ENCODE measurements at places on chromosomes 7 and 10. TPM values are rescaled to one million over a fixed set of nuclear protein-coding genes. Genes with fewer than 3 reads are reported as not detected.
A peak's percentile ranks its signal among the peaks of the same experiment; 100 is the strongest.

Gene PPP1R3C
- 12.6 TPM for total RNA-seq

Gene C1GALT1
- total RNA-seq, result 35.0 TPM

Gene GBX1
- not detected for total RNA-seq

Gene GNAI1
- total RNA-seq, result 19.3 TPM

Gene TACC2
- total RNA-seq, result 422 TPM

- DNase-seq, result no peak
Measured at GRCh38 chr10:27893358-27893954, 105.4 kb downstream of the ODAD2 start.

- DNase-seq, result peak; percentile 36
Measured at GRCh38 chr10:114281461-114281860, 42.4 kb downstream of the VWA2 start.

GRCh38 chr10:80772596-80772995 lies 234.9 kb downstream of the SH2D4B start:
- no peak for DNase-seq

- no peak for DNase-seq
Measured at GRCh38 chr10:92757711-92758104, 68.0 kb downstream of the HHEX start.

- no peak for DNase-seq
Measured at GRCh38 chr7:30303312-30304039, 19.1 kb downstream of the ZNRF2 start.

DNA sequence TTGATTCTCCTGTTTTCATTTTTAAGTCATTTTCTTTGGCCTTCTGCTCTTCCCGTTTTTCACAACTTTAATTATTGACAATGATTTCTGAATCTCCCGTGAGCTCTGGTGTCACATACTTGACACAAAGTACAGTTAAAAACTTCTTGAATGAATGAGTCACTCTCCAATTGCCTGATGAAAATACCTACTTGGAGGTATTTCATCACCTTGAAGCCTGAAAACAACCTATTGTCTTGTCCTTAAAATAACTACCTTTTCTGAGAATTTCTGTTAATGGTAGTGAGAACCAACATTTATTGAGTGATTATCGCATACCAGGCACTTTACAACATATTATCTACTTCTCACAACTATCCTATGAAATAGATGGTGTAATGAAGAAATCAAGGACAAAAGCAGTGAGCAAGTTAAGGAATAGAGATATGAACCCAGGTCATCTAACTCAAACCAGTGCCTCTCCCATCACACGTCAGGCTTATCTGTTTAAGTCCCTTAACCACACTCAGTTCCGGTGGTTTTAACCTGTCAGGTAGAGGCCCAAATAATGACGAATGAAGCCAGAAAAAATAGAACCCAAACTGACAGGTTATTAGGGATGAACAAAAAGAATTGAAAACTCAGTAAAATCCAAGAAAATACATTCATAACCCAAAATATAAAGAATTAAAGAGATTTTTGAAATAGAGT lies 11.6 kb downstream of the BET1 start:
- DNase-seq, result no peak

DNA sequence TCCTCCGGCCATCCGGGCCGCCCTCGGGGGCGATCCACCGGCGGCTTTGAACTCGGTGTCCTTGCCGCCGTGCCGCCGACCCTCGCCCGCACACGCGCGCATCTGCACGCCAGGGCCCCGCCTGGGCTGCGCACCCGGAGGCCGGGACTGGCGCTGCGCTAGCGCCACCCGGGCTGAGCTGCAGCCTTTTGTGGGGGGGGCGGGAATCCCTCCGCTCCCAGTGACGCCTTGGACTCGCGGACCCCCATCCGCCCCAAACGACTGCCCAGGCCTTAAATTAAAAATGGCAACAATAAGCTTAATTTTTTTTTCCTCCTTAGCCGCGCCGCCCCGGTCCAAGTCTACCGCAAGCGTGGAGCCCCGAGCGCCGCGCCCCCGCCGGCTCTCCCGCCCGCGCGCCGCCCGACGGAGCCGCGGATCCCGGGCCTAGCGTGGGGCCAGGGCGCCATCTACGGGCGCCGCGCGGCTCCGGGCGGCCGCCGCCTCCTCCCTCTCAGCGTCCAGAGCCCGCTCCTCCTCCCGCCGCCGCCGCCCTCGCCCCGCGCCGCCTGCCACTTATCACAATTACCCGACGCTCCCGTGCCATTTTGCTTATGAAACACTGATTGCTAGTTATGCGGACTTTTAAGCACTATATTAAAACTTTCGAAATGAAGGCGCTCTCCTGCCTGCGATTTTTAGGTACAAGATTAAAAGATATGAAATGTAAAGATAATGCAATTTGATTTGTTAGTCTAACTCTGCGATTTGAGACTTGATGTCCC lies 7.5 kb upstream of the EBF3 start:
- peak; percentile 37 for DNase-seq

GRCh38 chr7:123154231-123154860 lies 45.4 kb downstream of the SLC13A1 start:
- no peak for DNase-seq

GRCh38 chr7:30389791-30390190 lies 88.8 kb downstream of the NOD1 start:
- no peak for DNase-seq

DNA sequence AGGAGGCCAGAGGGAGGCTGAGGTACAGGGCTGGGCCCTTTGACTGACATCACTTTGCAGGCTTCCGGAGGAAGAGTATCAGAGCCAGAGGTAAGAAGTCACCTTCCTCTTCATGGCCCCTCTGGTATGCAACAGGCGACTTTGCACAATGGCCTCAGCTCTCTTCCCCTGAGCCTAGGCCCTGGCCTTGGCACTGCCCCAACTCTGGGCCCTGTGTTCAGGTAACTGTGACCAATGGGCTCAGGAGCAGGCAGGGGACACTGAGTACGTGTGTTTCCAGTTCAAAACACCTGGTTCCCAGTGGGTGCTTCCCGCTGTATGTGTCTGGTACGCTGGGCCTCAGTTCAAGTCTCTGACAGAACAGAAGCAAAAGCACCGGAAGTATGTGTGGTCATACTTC lies 12.1 kb upstream of the PAX2 start:
- DNase-seq, result no peak

GRCh38 chr7:55903985-55904759 lies 16.9 kb downstream of the ZNF713 start:
- no peak for DNase-seq

- no peak for DNase-seq
Measured at GRCh38 chr7:98049034-98049433, 57.6 kb upstream of the LMTK2 start.

DNA sequence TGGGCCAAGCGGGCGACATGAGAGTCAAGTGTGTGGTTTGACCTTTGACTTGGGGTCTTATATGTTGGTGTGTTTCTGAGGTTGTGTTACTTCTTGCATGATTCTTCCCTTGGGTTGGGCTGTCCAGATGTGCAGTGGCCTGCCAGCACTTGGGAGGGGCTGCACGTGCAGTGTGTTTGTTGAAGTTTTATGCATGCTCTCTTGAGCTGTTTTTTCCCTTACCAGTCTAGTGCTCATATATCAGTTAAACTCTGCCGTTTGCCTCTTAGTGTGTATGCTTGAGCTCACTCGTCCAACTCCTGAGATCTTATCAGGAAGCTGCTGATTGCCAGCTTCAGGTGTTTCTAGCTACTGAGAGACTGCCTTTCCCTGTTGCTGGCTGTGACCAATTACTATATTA lies 23.1 kb downstream of the SP4 start:
- no peak for DNase-seq

DNA sequence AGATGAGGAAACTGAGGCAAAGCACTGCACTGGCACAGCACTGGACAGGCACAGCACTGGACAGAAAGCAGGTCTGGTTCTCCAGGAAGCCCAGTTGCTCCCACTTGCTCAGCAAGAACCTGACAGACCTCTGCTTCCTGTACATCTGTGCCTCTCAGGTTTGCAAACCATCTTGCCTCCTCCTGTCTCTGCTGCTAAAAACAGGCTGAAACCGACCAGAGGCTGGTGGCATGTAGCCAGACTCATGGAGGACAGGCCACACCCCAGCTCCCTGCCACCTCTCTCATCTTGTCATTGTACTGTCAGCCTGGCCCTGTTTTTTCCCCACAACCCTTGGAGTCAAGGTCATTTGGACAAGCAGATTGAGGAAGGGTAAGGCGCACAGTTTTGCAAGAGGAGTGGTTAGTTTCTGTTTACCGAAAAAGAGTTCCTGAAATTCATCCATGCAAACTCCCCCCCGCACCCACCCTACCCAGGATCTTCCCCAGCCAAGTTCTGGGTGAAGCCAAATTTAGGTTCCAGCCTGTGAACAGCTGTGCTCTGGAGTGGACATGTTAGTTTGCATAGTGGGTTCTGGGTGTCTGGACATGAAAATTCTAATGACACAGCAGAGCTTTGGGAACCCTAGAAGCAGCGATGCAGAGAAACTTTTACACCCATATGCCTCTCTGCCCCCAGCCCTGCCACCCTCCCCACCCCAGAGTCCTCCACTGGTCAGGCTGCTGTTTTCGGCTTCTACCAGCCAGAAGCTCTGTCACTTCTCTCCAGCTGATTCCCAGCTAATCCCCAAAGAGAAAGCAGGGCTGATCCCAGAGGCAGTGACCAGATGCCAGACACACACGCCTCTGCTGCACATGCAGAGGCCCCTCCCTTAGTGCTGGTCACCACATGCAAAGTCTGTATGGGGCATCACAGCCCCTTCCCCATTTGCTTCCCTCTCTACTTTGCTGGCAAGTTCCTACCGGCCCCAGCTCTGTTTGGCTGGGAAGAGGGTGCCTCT lies 8.5 kb upstream of the C10orf105 start:
- peak; percentile 83 for DNase-seq

- DNase-seq, result no peak
Measured at GRCh38 chr7:116809636-116810266, 52.6 kb upstream of the CAPZA2 start.

DNA sequence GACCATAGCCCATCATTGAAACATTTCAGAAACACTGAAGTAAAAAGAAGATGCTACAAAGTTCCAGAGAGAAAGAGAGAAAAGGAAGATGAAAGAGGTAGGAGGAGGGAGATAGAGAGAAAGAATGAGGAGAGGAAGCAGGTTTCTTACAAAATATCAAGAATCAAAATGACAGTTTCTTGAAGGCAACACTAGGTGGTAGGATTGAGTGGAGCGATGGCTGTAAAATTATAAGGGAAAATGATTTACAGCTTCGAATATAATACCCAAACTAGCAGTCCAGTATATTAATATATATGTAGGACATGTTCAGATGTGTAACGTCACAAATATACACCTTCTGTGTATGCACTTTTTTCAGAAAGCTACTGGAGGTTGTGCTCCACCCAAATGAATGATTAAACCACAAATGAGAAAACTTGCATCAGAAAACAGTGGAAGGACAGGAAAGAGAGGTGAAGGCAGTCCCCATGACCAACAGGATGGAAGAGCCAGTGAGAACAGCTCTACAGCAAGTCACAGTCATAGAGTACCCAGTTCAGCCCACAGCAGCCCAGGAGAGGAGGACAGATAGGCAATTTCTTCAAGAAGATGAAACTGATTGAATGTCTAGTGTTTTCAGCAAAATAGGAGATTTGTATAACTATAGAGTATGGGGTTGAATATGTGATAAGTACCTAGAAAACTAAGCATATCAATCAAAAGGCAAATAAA lies 151.5 kb upstream of the TARP start:
- no peak for DNase-seq

DNA sequence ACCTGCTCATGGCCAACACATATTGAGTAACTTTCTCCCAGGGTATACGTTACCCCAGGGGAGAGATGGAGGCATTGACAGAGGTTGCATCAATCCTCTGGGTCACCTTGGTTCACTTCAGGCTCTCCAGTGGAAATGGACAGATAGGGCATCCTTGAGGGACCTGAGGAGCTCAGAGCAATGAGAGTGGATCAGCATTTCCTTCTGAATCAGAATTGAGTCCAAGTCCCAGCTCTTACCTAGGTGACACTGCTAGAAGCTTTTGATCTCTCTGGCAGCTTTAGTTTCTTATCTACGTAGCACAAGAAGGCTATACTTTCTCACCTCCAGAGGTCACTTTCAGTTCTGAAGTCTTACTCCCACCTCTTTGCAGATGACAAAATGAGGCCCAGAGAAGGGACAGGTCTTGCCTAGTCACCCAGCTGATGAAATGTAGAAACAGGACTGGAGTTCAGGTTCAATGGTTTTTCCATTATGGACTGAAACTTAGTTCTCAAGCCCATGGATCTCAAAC lies 35.2 kb downstream of the PANK1 start:
- no peak for DNase-seq

DNA sequence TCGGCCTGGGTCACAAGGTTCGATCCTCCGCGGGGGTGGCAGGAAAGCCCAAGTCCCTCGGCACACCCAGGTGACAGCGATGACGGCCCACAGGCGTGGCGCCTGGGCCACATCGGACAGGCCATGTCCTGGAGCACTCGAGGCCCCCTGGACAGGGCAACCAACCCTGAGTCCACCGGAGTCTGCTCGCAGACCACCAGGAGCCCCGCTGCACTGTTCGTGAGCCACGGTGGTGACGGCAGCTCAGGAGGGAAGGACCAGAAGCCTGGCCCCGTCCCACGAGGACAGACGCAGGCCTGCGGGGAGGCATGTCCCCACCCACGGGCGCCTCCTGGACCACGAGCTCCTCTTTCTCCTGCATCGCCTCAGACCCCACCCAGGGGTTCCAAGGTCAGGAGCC lies 22.4 kb upstream of the GPR146 start:
- no peak for DNase-seq

- DNase-seq, result no peak
Measured at GRCh38 chr10:71582506-71583475, 136.8 kb downstream of the C10orf105 start.

DNA sequence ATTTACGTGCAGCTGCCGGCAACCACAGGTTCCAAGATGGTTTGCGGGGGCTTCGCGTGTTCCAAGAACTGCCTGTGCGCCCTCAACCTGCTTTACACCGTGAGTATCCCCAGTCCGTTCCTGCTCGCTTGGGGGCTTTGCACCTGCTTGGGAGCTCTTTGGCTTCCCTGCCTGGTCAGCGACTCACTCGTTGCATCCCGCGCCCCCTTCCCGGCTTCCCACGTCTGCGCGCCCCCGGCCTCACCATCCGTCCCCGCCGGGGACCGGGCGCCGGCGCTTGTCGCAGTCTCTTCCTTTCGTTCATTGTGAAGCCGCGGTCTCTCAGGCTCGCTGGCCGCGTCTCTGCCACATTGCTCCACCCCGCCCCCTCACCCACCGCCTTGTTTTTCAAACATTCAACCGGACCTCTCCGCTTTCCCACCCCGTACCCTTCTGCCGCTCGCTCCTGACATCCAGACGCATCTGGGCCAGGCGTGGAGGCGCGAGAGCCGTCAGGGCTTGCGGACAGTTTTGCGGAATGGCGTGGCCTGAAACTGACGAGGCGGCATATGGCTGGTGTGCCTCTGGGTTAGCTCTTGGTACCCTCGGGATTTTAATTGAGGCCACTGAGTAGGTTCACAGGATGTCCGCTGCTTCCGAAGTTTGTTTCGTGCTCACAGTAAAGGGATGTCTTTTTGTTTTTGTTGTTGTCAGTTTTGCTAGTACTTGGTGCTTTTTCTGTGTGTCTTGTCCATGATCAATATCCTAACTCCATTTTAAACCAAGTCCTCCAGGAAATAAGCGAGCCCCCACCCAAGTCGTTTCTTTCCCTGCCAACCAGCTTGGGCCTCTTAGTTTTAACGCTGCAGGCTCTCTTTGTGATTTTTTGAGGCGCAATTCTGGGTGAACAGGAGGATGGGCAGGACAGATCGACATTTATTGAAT lies 639 bp downstream of the TSPAN13 start:
- peak; percentile 44 for DNase-seq
